NCI-H1436 (cell line): ENCODE measurements at places on chromosomes 1 and 21.

- no peak for DNase-seq
Measured at GRCh38 chr21:44783020-44783696, 18.5 kb downstream of the UBE2G2 start.

- no peak for DNase-seq
Measured at GRCh38 chr1:203593723-203594122, 32.9 kb upstream of the ATP2B4 start.

GRCh38 chr21:17492415-17493168 is 20.3 kb upstream of the CXADR start:
- DNase-seq, result no peak

- DNase-seq, result no peak
Measured at GRCh38 chr1:30845904-30846290, 62.7 kb downstream of the SDC3 start.

GRCh38 chr1:172155766-172156165 is 264.7 kb upstream of the C1orf105 start:
- no peak for DNase-seq

DNA sequence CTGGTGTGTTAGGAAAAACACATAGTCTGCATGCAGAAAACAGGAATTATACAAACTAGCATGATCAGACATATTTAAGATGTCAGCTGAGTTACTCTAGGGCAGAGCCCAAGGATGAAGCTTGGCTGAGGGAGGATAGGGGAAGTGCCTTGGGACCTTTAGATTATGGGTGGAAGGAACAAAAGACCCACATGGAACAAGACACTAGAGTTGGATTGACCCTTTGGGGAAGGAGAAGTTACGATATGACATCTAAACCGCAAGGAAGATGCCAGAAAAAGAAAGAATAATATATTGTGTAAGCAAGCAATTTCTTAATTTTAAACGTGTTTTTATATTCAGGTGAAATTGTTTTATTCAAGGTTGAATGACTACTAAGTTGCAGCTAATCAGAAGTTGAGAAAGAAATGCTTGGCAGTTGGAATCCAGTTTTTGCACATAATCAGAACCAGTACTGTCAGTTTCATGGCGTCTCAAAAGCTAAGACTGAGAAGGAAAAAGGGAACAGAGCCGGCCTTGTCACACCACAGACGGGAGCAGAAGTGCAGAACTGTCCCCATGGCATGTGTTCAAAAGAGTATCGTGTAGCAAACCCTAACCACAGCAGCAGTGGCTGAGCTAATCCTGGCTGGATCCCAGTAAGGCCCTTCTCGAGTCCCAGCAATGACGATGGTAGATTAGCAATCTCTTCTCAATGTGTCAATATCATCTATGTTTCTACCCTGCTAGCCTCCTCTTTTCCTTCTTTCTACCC is 31.2 kb upstream of the IFNAR2 start:
- no peak for DNase-seq

DNA sequence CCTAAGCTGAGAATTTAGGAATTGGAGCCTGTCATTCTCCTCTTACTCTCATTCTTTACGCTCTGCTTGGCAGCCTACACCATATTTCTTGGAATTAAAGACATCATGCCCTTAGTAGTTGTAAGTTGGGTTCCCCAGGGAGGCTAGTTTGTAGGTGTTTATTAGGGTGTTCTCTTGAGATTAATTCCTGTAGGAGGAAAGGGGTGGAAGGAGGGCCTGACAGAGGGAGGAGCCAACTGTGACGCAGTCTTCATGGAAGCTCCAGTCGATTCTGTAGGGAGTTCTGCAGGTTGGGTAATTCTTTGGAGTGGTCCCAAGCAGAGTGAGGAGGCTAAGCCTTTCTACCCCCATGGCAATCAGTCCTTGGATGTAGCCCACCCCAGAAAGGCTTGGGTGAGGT is 111.4 kb downstream of the HHAT start:
- DNase-seq, result no peak

DNA sequence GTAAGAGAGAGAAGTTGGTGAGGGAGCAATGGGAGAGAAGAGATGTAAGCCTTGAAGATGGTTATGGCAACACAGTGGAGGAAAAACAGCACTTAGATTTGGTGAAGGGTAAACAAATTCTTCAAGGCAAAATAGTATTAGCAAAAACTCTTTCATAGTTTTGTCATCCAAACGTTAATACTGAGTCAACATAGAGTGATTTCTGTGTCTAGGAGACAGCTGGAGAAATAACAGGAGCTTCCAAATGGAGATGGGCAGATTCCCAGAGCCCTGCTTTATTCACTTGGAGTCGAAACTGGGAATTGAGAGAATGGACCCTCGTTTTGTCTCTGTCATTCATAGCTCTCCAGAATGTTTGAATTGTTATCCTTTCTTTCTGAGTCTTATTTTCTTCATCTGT is 68.3 kb downstream of the PLA2G4A start:
- DNase-seq, result no peak
